ENCODE measurements at places on chromosomes 7 and 10. TPM values are rescaled to one million over a fixed set of nuclear protein-coding genes. Genes with fewer than 3 reads are reported as not detected.

DNA sequence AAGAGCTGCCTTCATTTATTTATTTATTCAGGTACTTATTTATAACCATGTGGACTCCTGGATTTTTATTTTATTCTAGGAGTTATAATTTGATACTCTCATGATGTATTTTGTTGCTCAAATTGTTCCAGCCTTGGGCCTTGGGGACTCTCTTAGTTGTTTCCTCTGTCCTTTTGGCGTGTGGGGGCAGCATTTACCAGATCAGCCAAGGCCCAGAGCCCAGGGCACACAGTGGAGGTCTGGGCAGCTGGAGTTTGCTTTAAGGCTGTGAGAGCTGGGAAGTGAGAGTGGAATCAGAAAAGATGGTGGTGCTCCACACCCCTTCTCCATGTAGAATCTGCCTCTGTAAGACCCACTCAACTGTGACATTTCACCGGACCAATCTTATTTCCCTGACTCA, 398.9 kb downstream of the RPS24 start:
- peaks cover 9% of the 10 kb centered on the region for H3K4me1 ChIP-seq
- peak overlapping the region; percentile 39 for H3K27ac ChIP-seq
- H3K4me3 ChIP-seq: no peak overlapping the region
- no peaks in the 10 kb centered on the region for H3K27me3 ChIP-seq

- no peak for DNase-seq
- H3K4me1 ChIP-seq: no peaks in the 10 kb centered on the region
Measured at GRCh38 chr10:1380088-1380671, 324.0 kb downstream of the WDR37 start.

- no peaks in the 10 kb centered on the region for H3K4me1 ChIP-seq
- no peak overlapping the region for H3K4me3 ChIP-seq
- H3K36me3 ChIP-seq: no peaks in the 10 kb centered on the region
Measured at GRCh38 chr7:604001-604883, 84.6 kb upstream of the PDGFA start.

DNA sequence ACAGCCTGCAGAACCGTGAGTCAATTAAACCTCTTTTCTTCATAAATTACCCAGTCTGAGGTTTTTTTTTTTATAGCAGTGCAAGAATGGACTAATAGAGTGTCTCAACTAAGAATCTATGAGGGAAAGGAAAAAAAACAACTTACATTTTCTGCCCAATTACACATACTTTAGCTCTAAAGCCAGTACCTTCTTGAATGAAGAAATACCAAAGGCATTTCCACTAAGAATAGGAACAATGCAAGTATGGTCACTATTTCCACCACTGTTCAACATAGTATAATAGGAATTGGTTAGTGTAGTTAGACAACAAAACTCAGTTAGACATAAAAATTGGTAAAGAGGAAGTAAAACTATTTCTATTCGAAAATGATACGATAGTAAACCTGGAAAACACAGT, 37.6 kb downstream of the MICU1 start:
- no peaks in the 10 kb centered on the region for H3K4me1 ChIP-seq
- no peaks in the 10 kb centered on the region for H3K27me3 ChIP-seq
- no peak overlapping the region for H3K4me3 ChIP-seq
- DNase-seq: no peak

DNA sequence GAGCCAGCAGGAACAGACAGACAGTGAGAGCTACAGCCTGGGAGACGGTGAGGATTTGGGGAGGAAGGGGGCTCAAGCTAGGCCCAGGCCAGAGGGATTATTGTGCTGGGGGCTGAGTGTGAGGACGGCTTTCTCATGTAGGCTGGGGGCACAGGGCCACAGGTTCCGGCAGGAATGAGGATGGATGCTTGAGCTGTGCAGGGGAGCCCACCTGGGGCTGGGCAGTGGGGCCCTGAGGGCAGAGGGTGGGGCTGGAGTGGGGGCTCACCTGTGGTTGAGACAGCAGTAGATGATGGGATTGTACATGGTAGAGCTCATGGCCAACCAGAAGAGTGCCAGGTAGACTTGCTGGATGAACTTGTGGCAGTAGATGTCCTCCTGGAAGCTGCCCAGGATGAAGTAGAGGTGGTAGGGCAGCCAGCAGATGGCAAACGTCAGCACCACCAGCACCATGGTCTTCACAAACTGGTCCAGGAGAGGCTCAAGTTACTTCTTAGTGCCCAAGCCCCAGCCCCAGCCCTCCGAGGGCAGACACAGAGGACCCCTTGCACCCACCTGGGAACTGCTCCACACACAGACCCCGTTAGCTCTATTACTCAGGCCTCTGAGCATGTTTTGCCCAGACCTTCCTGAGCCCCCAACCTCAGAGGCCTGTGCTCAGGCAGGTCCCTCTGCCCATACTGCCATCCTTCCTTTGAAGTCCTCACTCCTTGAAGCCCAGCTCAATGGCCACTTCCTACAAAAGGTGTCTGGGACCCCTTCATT, 9.7 kb downstream of the TACR2 start:
- H3K36me3 ChIP-seq: no peaks in the 10 kb centered on the region
- H3K27ac ChIP-seq: peak overlapping the region; percentile 17
- no peaks in the 10 kb centered on the region for H3K27me3 ChIP-seq
- peaks cover 23% of the 10 kb centered on the region for H3K4me1 ChIP-seq
- no peak for DNase-seq

- no peak for DNase-seq
- H3K27me3 ChIP-seq: no peaks in the 10 kb centered on the region
- no peak overlapping the region for H3K4me3 ChIP-seq
- no peak overlapping the region for H3K27ac ChIP-seq
Measured at GRCh38 chr10:4257939-4258465, 473.0 kb upstream of the KLF6 start.

GRCh38 chr7:132500727-132501440, 75.4 kb downstream of the PLXNA4 start:
- peak; percentile 89 for DNase-seq
- no peaks in the 10 kb centered on the region for H3K27me3 ChIP-seq
- no peaks in the 10 kb centered on the region for H3K4me1 ChIP-seq

DNA sequence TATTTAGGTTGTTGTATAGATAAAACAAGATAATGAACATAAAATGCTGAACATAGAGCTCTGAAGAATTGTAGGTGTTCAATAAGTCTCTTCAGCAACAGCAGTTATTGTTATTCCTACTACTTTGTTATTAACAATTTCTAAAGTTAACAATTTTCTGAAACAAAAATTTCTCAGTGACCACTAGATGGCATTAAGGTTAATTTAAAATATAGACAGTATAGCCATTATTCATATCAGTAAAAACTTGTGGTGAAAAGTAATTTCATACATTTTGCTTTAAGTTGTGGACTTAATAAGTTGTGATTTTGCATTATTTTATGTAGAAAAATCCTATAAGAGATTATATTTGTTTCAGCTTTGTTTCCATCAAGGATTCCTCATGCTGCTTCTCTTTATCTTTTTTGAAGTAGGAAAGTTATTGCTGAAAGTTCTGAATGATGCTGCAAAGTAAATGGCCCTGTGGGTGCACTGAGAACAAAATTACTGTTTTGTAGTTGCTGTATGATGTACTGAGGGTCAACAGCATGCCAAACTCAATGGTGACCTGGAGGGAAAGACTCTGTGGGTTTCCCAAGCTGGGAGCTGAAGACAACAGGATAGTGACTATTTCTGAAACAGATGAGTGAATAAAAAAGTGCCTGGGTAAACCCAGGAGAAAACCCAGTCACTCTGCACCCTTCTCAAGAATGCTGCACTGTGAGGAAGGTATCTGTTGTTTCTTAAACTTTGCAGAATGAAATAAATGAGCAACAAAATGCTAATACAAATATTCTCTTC, 253.6 kb downstream of the KIF20B start:
- no peak overlapping the region for H3K4me3 ChIP-seq
- no peaks in the 10 kb centered on the region for H3K27me3 ChIP-seq
- no peaks in the 10 kb centered on the region for H3K4me1 ChIP-seq
- DNase-seq: no peak

GRCh38 chr7:24951441-24951980, 28.5 kb downstream of the OSBPL3 start:
- no peaks in the 10 kb centered on the region for H3K4me1 ChIP-seq
- H3K27ac ChIP-seq: no peak overlapping the region
- no peak overlapping the region for H3K4me3 ChIP-seq
- H3K36me3 ChIP-seq: no peaks in the 10 kb centered on the region
- H3K27me3 ChIP-seq: no peaks in the 10 kb centered on the region
- no peak for DNase-seq

DNA sequence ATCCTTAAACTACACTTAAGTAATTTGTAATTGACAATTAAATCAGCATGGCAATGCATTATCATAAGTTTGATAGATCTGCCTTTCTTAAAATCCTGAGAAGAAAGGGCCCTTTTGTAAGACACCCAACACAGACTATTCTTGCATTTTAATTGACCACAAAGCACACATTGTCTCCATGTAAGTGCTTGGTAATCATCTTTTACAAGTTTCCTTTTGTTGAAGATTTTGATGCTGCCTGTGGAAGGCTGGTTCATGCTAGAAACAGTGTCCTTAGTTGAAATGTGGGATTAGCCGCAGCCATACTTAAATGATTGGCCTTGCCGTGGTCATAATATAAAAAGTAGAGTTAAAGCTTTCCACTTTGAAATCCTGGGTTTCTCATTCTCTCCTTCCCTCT, 32.3 kb upstream of the CELF2 start:
- H3K4me3 ChIP-seq: peak overlapping the region; percentile 18
- no peak for DNase-seq
- peak overlapping the region; percentile 43 for H3K27ac ChIP-seq
- no peaks in the 10 kb centered on the region for H3K27me3 ChIP-seq

- no peaks in the 10 kb centered on the region for H3K4me1 ChIP-seq
- no peaks in the 10 kb centered on the region for H3K27me3 ChIP-seq
- H3K27ac ChIP-seq: no peak overlapping the region
- no peaks in the 10 kb centered on the region for H3K36me3 ChIP-seq
- DNase-seq: no peak
Measured at GRCh38 chr7:140619176-140619575, 21.4 kb downstream of the DENND2A start.

GRCh38 chr7:90720984-90721760, 125.1 kb downstream of the CDK14 start:
- H3K36me3 ChIP-seq: no peaks in the 10 kb centered on the region
- no peak overlapping the region for H3K4me3 ChIP-seq
- H3K4me1 ChIP-seq: peaks cover 37% of the 10 kb centered on the region
- H3K27me3 ChIP-seq: no peaks in the 10 kb centered on the region

- H3K27ac ChIP-seq: no peak overlapping the region
- no peaks in the 10 kb centered on the region for H3K27me3 ChIP-seq
- no peak for DNase-seq
- H3K4me1 ChIP-seq: peaks cover 35% of the 10 kb centered on the region
- no peaks in the 10 kb centered on the region for H3K36me3 ChIP-seq
Measured at GRCh38 chr10:114681542-114681941, 23.5 kb upstream of the ABLIM1 start.

DNA sequence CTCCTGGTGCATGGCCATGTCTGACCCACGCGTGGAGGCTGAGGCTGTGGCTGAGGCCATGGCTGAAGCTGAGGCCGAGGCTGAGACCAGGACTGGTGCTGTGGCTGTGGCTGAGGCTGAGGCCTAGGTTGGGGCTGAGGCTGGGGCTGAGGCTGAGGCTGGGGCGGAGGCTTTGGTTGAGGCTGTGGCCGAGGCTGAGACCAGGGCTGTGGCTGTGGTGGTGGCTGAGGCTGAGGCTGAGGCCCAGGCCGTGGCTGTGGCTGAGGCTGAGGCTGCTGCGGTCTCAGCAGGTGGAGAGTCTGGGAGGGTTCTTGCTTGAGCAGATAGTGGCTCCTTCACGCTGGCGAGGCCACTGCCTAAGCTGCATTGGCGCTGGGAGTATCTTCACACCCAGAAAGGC, 76.4 kb downstream of the WDR37 start:
- H3K4me1 ChIP-seq: no peaks in the 10 kb centered on the region
- no peak overlapping the region for H3K4me3 ChIP-seq
- H3K36me3 ChIP-seq: no peaks in the 10 kb centered on the region
- DNase-seq: no peak

GRCh38 chr10:63710703-63711102, 189.5 kb downstream of the REEP3 start:
- H3K36me3 ChIP-seq: no peaks in the 10 kb centered on the region
- peaks cover 51% of the 10 kb centered on the region for H3K4me1 ChIP-seq
- H3K27ac ChIP-seq: no peak overlapping the region
- H3K4me3 ChIP-seq: no peak overlapping the region
- no peak for DNase-seq
- H3K27me3 ChIP-seq: no peaks in the 10 kb centered on the region

- H3K4me1 ChIP-seq: no peaks in the 10 kb centered on the region
- no peaks in the 10 kb centered on the region for H3K36me3 ChIP-seq
- H3K27me3 ChIP-seq: no peaks in the 10 kb centered on the region
- H3K4me3 ChIP-seq: no peak overlapping the region
- H3K27ac ChIP-seq: no peak overlapping the region
- no peak for DNase-seq
Measured at GRCh38 chr7:89104748-89105685, 309.5 kb upstream of the TEX47 start.

- no peak overlapping the region for H3K27ac ChIP-seq
- H3K36me3 ChIP-seq: no peaks in the 10 kb centered on the region
Measured at GRCh38 chr10:109647627-109648026, 275.7 kb downstream of the XPNPEP1 start.

DNA sequence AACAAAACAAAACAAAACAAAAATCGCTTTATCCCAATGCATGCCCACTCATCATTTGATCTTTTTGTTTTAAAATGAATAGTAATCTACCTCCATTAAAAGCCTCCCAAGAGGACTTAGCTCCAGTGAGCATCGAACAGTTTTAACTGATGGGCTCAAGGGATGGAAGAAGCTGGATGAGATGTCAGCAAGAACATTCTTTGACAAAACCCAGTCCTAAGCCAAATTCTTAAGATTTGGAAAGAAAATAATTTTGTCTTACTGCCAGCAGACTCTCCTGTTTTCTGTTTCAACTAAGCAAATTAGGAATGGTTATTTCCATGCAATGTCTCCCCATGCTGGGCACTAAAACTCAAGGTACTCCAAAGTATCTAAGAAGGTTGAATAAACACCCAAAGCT, 127.3 kb downstream of the RNLS start:
- H3K4me3 ChIP-seq: no peak overlapping the region
- H3K36me3 ChIP-seq: no peaks in the 10 kb centered on the region
- no peak for DNase-seq
- H3K27me3 ChIP-seq: no peaks in the 10 kb centered on the region
- peak overlapping the region; percentile 68 for H3K27ac ChIP-seq

DNA sequence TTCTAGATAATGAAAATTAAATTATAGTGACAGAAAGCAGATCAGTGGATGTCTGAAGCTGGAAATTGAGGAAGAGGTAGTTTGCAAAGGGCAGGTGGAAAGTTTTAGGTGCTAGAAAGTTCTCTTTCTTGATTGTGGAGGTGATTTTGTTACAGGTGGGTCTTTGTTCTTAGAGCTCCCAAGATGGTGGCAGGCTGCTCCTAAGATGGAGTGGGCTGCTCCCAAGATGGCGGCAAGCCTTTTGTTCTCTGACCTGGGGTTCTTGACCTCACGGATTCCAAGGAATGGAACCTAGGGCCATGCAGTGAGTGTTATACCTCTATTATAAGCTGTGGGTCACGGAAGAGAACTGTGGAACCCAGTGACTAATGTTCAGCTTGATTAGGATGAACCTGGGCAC, 32.5 kb downstream of the SUGCT start:
- no peaks in the 10 kb centered on the region for H3K4me1 ChIP-seq
- H3K36me3 ChIP-seq: no peaks in the 10 kb centered on the region
- H3K27ac ChIP-seq: no peak overlapping the region
- H3K27me3 ChIP-seq: no peaks in the 10 kb centered on the region

Gene NAT16
- not detected for total RNA-seq

Gene PCBD1
- total RNA-seq: 35.4 TPM

Gene SEPHS1
- 18.0 TPM for total RNA-seq

Gene UCMA
- total RNA-seq: not detected

Gene PILRA
- 14.4 TPM for total RNA-seq

Gene TUBAL3
- 0.21 TPM for total RNA-seq

Gene BMS1
- total RNA-seq: 11.6 TPM

Gene TMEM236
- 1.3 TPM for total RNA-seq

Gene PLEKHS1
- not detected for total RNA-seq

Gene WEE2
- total RNA-seq: not detected

All from tibial nerve (tissue), 4 donors.